ENCODE measurements at places on chromosomes 2 and 18. TPM values are rescaled to one million over a fixed set of nuclear protein-coding genes. Genes with fewer than 3 reads are reported as not detected.

- no peak for DNase-seq
Observed at GRCh38 chr2:85110991-85111560, 22.1 kb upstream of the TCF7L1 start.

GRCh38 chr18:13563390-13563805 lies 163.0 kb downstream of the FAM210A start:
- no peak for DNase-seq

- DNase-seq = no peak
Observed at GRCh38 chr2:11861044-11861443, 114.6 kb downstream of the LPIN1 start.

CD8B2 gene
- polyA plus RNA-seq = 0.29 TPM

DNA sequence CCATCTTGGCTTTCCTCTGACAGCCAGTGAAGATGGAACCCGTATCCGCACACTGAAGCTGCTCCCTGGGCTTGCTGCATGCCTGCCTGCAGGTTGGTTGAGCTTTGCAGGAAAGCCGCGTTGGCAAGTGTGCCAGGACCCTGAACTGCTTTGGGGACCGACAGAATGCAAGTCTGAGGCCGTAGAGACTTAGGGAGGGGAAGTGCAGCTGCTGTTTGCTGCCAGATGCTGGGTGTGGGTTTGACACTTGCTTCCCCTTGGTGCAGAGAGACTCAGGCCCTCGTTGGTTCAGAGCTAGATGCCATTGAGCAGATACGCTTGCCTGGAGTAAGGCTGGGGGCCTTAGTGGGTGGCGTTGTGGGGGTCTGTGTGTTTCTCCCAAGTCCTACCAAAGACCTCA lies 13.1 kb upstream of the PHLPP1 start:
- no peak for DNase-seq

DNA sequence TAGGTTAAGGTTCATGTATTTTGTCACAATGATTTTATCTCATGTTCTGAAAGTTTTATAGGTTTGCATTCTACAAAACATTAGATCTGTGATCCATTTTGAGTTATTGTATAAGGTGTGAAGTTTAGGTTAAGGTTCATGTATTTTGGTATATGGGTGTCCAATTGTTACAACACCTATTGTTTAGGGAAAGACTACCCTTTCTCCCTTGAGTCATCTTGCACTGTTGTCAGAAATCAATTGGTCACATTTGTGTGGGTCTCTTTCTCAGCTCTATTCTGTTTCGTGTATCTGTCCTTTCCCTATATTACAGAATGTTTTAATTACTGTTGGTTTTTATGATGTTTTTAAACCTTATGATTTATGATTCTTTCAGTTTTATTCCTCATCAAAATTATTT lies 192.3 kb downstream of the MCFD2 start:
- no peak for DNase-seq

LRRFIP1 gene
- polyA plus RNA-seq = 131 TPM

CAPN14 gene
- polyA plus RNA-seq = 0.32 TPM

- peak; percentile 0 for DNase-seq
Observed at GRCh38 chr2:214481204-214481603, 70.3 kb downstream of the VWC2L start.

VAMP8 gene
- polyA plus RNA-seq = 60.6 TPM

ANKRD30BL gene
- polyA plus RNA-seq = 0.34 TPM

- no peak for DNase-seq
Observed at GRCh38 chr2:239721531-239721930, 303.6 kb downstream of the NDUFA10 start.

- DNase-seq = no peak
Observed at GRCh38 chr2:225090746-225091145, 48.5 kb upstream of the DOCK10 start.

- peak; percentile 36 for DNase-seq
Observed at GRCh38 chr2:234324116-234324515, 172.8 kb downstream of the ARL4C start.

DNA sequence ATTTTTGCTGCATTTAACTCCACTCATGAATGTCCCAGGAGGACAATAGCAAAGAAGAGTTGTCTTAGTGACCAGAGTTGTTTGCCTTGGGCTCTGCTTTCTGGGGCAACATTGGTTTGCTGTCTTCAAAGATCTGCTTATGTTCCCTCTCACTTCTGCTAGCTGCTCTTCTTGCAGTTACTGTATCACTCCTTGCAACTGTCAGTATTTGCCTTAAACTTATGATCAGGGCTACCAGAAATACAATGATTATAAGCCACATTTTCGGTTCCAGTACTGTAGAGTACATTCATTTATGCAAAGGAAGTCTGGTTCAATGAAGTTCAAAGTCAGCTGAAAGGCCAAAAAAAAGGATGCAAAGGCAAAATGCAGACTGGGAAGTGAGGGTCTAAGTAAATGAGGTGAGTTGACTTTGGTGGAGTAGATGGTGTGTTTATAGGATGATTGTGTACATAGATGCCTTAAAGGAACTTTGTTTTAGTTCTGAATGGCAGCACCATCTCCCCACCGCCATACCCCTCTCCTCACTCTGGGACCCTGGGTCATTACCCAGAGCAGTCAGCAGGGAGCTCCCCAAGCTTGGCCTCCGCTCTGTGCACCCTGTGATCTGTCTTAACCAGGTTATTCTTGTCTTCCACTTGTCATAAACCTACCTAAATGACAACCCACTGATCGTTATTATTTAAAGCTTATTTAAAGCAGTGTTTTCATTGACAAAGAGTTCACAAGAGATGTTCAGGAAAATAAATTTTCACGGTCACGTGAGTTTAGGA lies 236.0 kb downstream of the DOK6 start:
- DNase-seq = no peak

- no peak for DNase-seq
Observed at GRCh38 chr2:176380341-176380740, 111.1 kb downstream of the MTX2 start.

- DNase-seq = no peak
Observed at GRCh38 chr2:237581326-237581725, 9.2 kb downstream of the RAB17 start.

DNA sequence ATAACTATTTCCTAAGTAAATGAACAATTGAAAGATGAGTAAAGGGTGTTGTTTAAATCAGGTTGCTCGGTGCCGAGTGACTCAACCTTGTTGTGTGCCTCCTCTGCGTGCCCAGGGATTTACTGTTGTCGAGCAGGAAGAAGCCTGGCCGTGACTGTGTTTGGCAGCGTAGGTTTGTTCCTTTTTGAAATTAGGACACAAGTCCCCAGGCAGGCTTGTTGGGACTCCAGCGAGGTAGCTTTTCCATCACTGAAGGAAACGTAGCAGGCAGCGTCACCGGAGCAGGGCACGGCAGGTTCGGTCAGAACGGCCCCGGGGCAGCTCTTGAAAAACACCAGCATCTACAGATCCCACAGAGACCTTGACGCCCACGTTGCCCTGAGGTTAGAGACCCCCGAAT lies 48.6 kb downstream of the TMEM18 start:
- DNase-seq = no peak

DNA sequence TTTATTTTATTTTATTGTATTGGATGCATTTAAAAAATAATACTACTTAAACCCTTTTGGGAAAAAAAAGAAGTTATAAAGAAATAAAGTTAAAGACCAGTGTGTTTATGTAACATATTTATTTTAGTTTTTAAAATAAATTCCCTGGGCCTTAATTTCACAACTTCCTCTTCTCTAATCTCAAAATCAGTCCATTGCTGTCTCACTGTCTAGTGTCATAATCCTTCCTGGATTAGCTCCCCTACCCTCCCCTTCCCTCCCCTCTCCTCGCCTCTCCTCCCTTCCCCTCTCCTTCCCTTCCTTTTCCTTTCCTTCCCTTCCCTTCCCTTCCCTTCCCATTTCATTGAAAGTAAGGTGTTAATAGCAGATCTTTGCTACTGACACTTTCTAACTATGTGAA lies 40.3 kb upstream of the ZEB2 start:
- DNase-seq = no peak

GRCh38 chr18:42480441-42480840 lies 525.4 kb downstream of the PIK3C3 start:
- no peak for DNase-seq

DNA sequence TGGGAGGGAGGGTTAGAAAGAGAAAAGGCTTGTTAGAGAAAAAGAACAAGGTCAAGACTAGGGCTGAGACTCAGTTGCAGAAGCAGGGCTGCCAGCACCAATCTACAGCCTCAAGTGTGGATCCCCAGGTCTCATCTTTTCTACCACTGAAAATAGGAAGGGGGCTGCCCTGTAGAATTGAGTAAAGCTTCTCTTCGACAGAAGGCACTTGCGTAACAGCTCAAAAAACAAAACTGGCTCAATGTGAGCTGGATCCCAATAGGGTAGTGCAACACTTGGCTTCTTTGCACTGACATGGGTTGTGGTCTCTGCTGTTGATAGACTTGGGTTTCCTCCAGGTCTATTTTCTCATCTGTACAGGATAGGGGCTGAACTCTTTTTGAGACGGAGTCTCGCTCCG lies 1.8 kb upstream of the MPV17 start:
- no peak for DNase-seq

DNA sequence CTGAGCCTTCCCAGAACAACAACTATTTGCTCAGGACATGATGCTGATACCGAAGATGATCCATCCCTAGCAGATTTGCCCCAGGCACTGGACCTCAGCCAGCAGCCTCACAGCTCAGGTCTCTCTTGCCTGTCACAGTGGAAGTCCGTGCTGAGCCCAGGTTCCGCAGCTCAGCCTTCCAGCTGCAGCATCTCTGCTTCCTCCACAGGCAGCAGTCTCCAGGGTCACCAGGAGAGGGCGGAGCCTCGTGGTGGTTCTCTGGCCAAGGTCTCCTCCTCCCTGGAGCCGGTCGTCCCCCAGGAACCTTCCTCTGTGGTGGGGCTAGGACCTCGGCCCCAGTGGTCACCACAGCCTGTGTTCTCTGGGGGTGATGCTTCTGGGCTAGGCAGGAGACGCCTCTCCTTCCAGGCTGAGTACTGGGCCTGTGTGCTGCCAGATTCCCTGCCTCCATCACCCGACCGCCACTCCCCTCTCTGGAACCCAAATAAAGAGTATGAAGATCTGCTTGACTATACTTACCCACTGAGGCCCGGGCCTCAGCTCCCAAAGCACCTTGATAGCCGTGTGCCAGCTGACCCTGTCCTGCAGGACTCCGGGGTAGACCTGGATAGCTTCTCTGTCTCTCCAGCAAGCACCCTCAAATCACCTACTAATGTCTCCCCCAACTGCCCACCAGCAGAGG lies 15.4 kb downstream of the CEP68 start:
- no peak for DNase-seq

DNA sequence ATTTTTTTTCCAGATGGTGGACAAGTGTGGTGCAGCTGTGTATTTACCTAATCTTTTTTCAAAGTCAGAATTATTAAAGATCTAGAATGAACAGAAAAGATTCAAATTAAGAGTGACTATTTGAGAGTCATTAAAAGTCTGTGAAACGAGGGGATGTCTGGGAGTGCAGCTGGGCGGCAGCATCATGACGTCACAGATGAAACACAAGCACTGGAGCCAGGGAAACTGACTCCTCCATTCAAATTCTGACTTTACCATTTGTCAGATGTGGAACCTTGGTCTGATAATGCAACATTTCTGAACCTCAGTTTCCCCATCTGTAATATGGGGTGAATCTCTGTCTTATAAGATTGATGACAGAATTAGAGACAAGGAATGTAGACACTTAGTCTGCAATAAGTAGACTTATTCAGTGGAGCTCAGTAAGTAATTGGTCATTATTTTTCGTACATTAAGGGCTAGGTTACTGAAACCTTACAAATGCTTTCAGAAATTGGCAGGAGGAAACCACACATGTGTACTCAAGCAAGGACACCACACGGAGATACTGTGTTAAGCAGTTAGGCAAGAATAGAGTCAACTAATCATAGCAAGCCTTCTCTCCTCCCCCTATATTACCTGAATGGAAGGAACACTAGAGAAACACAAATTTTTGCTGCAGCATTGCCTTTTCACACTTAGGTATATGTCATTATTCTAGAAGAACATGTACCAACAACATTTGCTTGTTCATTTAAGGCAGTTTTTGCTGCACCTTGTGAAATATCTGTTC lies 27.8 kb upstream of the CXXC1 start:
- no peak for DNase-seq

- DNase-seq = no peak
Observed at GRCh38 chr18:13464432-13465123, 246.0 kb downstream of the LDLRAD4 start.

- DNase-seq = peak; percentile 62
Observed at GRCh38 chr2:164913640-164914350, 41.5 kb downstream of the SLC38A11 start.

EPHA4 gene
- 25.5 TPM for polyA plus RNA-seq

- DNase-seq = no peak
Observed at GRCh38 chr2:179478771-179479170, 214.1 kb upstream of the SESTD1 start.

- DNase-seq = no peak
Observed at GRCh38 chr2:67709835-67710234, 312.7 kb downstream of the ETAA1 start.

- DNase-seq = peak; percentile 31
Observed at GRCh38 chr2:239463541-239464165, 62.8 kb upstream of the HDAC4 start.

- DNase-seq = no peak
Observed at GRCh38 chr2:69227716-69228115, 159.3 kb downstream of the GFPT1 start.

DNA sequence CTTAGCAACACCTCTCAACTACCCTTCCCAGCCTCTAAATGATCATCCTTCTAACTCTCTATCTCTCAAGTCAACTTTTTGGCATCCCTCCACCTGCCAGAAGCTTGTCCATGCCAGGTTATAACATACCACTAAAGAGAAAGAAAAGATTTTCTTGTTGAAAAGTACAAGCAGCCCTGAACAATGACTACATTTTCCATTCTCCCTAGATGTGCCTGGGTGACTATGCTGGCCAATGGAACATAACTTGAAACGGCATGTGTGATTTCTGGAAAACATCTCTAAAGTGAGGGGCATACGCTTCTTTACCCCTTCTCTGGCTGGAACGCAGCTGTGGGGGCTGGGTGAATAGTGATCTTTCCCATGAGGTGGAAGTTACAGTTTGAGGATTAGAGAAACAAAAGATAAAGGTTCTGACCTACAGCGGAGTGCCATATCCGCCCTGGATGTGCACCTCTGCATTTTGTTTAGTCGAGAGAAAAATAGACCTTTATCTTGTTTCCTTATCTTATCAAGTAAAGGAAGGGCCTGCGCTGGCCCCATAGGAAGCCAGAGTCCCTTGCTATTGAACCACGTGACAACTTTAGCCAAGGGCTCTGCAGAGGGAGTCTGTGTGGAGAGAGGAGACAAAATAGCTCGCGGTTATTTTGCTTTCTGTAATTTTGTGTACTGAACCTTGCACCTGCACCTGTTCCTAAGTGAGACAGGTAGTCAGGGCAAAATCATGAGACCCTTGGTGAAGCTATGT lies 436.8 kb downstream of the TGIF1 start:
- DNase-seq = no peak

DNA sequence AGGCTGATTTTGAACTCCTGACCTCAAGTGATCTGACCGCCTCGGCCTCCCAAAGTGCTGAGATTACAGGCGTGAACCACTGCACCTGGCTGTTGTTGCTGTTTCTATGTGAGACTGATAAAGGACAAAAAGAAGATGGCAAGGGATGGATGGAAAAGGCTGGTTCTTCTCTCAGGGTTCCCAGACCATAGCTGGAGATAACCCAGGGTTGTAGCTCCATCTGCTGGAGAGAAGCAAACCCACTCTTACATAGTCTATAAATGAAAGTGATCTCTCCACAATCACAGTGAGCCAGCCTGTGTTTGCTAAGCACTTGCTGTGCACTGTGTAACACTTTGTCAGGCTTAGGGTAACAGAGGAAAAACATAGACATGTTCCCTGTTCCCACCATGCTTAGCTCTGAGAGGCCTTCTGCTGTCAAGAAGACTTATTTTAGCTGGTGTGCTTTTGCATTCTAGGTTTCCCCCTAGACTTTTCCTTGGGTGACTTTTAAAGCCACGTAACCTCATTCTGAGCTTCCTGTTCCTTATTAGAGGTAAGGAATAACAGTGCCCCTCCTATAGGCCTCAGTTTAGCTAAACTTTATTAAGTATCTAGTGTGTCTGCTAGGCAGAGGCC lies 49.7 kb downstream of the LIMS1 start:
- DNase-seq = peak; percentile 50

ALPP gene
- polyA plus RNA-seq = 0.11 TPM

Measured in left lung (tissue), 14 donors.